ENCODE measurements at places on chromosomes 11 and 22.

GRCh38 chr22:17787241-17787640 is 13.0 kb upstream of the BID start:
- DNase-seq, result no peak

- peak; percentile 55 for DNase-seq
Observed at GRCh38 chr11:120096369-120097191, 41.3 kb downstream of the TRIM29 start.

DNA sequence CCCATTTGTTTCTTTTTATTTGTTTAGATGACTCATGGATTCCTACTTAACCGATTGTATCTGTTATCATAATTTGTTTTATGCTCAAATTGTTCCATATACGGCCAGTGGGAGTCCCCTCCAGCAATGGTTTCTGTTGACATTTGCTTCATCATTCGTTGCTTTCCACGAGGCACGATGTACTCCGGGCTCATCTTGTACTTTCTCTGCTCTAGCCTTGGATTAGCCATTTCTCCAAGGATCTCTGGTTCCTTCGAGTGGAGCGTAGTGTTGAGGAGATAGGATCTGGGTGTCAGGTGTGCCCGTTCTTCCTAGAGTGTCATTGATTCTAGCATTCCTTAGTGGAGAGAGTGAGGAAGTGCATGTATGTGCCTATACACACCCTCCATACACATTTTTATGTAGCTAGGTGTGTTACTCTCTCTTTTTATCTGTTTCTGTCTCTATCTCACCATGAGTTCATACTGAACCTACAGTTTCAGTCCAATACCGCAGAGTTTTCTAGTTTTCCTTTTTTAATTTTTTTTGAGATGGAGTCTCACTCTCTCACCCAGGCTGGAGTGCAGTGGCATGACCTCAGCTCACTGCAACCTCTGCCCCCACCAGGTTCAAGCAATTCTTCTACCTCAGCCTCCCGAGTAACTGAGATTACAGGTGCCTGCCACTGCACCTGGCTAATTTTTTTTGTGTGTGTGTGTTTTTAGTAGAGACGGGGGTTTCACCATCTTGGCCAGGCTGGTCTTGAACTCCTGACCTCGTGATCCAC is 31.4 kb downstream of the TECTA start:
- DNase-seq, result no peak

DNA sequence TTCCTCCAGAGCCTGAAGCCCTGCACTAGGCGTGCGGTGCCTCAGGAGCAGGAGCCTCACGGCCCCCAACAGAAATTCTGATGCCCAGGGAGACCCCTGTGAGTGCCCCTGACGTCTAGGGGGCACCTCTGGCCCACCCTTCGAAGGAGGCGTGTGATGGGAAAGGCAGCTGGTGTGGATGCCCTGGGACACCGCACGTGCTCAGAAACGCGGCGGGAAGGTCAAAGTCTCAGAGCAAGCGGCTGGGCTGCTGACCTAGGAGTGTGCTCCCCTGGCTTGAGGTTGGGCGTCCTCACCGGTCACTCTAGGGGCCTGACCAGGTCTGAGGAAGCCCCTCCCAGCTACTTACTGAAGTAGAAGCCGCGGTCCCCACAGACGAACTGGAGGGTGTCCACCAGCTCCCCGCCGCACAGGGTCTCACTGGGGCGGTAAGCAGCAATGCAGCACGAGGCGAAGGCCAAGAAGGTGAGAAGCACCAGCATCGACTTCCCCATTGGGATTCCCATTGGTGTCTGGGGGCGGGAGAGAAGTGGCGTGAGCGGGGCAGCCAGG is 4.1 kb downstream of the IGF2 start:
- no peak for DNase-seq

- no peak for DNase-seq
Observed at GRCh38 chr11:1232021-1232882, 9.4 kb downstream of the MUC5B start.

Measured in A673 (cell line).